LHCN-M2 (cell line): ENCODE measurements at places on chromosomes 5 and 9. TPM values are rescaled to one million over a fixed set of nuclear protein-coding genes. Genes with fewer than 3 reads are reported as not detected.

- DNase-seq: peak; percentile 13
Measured at GRCh38 chr5:171415115-171415730, 4.2 kb upstream of the FGF18 start.

DNA sequence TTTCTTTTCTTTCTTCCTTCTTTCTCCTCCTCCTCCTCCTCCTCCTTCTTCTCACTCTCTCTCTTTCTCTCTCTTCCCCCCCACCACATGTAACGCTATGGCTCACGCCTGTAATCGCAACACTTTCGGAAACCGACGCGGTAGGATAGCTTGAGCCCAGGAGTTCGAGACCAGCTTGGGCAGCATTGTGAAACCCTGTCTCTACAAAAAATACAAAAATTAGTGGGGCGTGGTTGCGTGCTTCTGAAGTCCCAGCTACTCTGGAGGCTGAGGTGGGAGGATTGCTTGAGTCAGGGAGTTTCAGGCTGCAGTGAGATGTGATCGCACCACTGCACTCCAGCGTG, 736 bp upstream of the GLDC start:
- no peak for DNase-seq

GRCh38 chr9:126674365-126675146, 60.8 kb downstream of the LMX1B start:
- no peak for DNase-seq

FBXO4 gene
- 13.2 and 23.1 TPM in 2 replicates for total RNA-seq

SNCAIP gene
- total RNA-seq: not detected in 2 replicates

NR2F1-AS1 gene
- 10.4 and 10.8 TPM in 2 replicates for total RNA-seq

DNAI1 gene
- total RNA-seq: not detected in 2 replicates
